ENCODE measurements at places on chromosomes 4 and X. TPM values are rescaled to one million over a fixed set of nuclear protein-coding genes. Genes with fewer than 3 reads are reported as not detected.
A peak's percentile ranks its signal among the peaks of the same experiment; 100 is the strongest.

DNA sequence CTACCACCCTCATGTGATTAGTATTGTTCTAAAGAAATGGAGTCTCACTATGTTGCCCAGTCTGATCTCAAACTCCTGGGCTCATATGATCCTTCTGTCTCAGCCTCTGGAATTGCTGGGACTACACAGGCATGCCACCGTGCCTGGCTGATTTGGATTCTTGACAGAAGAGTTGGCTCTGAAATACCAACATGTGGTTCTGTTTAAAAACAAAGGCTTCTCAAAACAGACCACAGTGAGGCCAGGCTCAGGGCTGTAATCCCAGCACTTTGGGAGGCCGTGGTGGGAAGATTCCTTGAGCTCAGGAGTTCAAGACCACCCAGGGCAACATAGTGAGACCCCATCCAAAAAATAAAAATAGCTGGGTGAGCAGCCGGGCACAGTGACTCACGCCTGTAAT, 126.7 kb downstream of the DHRSX start:
- ATAC-seq, result no peak

- no peak for ATAC-seq
Measured at GRCh38 chr4:28269426-28269825, 1408.8 kb downstream of the STIM2 start.

The FGFR3 gene
- total RNA-seq, result 0.05 TPM

GRCh38 chrX:1657367-1658070, 42.7 kb downstream of the ASMT start:
- peak; percentile 74 for ATAC-seq

DNA sequence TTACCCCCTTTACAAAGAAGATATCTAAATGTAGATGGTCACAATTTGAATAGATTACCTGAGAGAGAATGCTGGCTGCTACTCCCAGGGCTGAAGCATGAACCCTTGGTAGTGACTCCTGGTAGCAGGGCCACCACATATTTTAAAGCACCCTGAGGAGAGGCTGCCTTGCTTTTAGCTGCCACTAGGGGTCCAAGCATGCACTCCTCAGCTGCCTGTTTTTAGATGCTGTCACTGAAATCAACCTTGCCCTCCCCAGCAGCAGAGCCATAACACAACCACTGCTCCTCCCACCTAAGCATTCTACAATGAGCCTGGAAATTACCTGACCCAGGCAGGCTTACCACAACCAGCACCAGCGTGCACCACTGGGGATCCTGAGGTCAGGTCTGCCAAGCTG, 850.9 kb downstream of the FAM133A start:
- no peak for ATAC-seq

The ABCE1 gene
- 137 TPM for total RNA-seq

The NHSL2 gene
- total RNA-seq, result 0.15 TPM

DNA sequence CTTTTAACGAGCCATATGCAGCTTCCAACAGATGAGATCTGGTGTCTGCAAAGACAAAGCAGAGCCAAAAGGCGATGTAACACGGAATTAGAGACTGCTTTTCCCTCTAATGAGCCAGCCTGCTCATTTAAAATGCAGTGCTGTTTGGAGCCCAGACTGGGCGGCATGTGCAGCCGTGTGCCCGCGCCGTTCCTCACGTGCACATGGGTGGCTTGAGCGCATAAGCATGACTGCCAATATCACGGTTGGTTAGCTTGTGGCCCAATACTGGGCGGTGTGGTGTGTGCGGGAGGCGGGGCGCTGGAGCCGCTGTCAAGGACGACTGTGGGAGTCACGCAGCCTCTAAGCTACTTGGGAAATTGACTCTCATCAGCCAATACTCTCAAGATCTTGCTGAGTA, 87.0 kb upstream of the SCOC start:
- ATAC-seq, result no peak

DNA sequence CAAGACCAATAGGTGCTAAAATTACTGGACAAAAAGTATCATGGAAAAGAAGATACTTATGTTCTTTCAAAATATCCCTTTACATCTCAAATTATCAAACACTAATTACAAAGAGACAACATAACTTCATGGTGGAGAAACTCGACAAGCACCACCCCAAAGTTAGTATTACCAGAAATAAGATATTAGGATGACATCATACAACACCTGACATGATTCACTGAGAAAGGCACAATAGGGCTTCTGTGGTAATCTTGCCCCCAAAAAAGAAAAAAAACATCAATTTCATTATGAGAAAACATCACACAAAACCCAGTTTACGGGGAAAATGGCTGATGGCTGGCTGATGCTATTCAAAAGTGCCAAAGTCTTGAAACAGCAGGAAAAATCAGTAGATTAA, 1781.7 kb upstream of the PCDH10 start:
- no peak for ATAC-seq

DNA sequence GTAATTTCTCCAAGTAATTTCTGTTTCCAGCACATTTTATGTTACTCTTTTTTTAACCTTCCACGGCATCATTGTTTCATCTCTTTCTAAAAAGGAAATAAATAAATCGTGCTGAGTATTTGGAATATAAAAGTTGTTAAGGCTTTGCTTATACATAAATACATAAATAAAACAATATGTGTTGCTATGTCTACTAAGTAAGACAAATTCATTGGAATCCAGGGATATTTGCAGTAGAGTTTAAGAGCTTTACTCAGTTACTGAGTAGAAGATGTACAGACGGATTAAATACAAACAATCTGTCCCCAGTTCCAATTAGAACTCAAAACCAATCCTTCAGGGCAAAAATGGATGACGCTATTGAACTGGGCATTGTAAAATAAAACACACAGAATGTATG, 1.4 kb downstream of the ARHGAP24 start:
- no peak for ATAC-seq

- ATAC-seq, result no peak
Measured at GRCh38 chr4:157035471-157035870, 40.5 kb upstream of the GLRB start.

The NDST3 gene
- total RNA-seq, result not detected

The GYG2 gene
- total RNA-seq, result not detected

The PCYT1B gene
- total RNA-seq, result 0.19 TPM

DNA sequence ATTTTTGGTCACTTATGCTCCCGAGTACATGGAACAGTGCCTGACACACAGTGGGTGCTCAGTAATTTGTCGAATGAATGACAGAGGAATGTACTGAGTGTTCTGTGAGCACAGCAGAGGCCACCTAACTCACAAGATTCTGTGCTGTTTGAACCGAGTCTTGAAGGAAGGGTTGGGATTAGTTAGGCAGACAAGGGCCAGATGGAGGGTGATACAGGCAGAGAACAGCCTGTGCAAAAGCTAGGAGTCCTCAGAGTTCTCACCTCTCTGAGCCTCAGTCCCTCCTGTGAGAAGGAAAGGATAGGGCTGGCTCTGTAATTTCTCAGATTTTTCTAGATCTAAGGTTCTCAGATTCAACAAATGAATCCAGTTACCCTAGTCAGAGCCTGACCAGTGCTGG, 108.8 kb downstream of the NHSL2 start:
- no peak for ATAC-seq

DNA sequence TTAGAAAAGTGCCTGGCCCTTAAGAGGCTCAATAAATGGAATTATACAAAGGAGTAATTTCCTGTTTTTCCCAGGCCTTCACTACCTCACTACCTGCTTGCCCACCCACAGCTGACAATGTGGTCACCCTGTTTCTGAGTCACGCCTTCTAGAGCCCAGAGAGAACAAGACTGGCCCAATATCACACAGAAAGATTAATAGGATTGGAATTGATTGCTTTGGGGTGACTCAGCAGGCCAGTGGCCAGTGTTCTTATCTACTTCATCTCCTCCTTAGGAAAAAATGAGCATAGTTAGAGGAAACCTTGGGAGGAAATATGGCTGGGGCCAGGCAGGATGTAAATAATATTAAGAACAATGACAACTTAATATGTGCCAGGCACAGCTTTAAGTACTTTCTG, 4.5 kb upstream of the FGF16 start:
- ATAC-seq, result no peak

DNA sequence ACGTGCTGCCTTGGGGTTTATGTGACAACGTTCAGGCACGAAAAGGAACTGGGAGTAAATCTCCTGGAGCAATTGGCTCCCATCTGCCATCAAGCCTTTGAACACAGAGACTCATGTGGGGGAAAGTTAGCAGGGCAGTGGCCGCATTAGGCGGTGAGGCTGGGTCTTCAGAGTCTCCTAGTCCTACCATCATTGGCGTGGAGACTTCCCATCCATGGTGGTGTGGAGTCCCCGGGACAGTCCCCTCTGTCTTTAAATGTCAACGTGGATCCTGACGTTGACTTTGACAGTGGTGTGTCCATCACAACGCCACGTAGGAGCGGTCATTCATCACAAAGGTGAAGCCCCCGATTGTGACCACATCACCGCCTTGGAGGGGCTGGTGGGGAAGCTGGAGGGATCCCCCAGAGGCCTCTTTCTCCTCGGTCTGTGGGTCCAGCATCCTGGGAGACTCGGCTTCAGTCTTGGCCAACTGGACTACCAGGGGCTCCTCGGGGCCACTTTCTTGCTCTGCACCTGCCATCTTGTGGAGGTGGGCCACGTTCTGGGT, 21.8 kb downstream of the CRLF2 start:
- no peak for ATAC-seq

DNA sequence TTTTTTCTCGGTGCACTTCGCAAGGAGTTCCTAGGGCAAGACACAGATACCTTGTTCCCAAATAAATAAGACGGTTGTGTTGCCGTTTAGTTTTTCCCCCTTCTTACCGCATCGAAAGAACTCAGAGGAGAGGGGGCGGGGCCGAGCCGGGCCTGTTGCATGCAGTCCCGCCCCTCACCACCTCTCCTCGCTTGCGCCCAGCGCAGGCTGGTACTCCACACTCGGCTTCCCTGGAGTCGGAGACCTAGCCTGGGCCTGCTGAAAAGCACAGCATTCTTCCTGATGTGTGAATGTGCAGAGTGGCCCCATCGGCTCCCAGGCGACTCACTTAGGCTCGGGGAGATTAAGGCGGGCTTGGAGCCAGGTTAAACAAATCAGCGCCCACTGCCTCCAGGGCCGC, 26.1 kb upstream of the VMA21 start:
- no peak for ATAC-seq

- no peak for ATAC-seq
Measured at GRCh38 chrX:100874325-100874724, at the start of gene NOX1. NOX1 (minus strand) TSS chrX:100874359; CDS start chrX:100874139, 220 bp downstream.

The VEGFD gene
- not detected for total RNA-seq

DNA sequence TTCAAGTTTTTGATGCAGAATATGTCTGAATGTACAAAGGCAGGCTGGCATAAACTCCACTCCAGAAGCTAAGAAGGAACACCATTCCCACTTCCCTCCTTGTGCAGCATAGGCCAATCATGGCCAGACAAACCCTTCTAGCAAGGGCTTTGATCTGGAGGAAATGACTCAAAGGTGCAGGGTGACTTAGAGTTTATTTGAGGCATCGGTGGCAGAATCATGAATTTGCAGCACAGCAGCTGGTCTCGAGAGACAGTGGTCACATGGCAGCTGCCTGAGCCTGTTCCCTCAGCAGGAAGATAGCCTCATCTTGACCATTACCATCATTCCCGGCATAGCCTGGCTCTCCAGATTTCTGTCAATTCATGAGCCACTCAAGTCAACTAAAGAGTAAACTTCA, 154.5 kb downstream of the ATP10D start:
- ATAC-seq, result no peak

The PWWP3B gene
- total RNA-seq, result not detected

DNA sequence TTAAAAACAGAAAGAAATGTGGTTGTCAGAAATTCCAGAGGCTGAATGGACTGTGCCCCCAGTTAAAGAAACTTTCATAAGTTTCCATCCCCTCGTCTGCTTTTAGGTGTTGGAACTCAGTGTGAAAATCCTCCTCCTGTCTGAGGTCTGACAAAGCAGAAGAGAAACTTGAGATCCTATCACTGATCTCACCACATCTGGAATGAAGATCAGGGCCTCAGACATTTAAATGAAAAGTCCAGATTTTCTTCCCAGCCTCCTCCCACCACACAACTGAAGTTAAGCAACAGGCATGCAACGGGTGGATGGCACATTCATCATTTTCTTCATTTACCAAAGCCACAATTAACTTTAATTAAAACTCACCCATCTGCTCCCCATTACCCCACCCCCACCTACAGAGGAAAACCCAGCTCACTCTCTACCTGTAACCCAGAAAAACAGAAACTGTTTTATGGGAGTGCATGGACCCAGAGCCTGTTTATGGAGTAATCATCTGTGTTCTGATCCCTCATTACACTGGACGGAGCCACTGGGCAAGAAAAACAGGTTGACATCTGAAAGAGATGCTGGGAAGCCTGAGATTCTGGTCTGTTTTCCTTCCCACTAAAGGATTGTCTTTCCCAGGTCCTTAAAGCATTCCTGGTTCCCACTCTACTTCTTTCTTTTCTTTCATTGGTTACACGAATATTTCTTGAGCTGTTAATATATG, 58.1 kb upstream of the HOPX start:
- ATAC-seq, result no peak

All from activated T-helper 17 cell treated with anti-CD3 and anti-CD28 coated beads, Interleukin-2, amount 50 U/mL, for 72 hours (primary cell).